ENCODE measurements at places on chromosomes 3 and 15.
A peak's percentile ranks its signal among the peaks of the same experiment; 100 is the strongest.

- no peak for DNase-seq
Measured at GRCh38 chr15:49135342-49135857, 20.0 kb downstream of the COPS2 start.

- DNase-seq = peak; percentile 78
Measured at GRCh38 chr3:161371441-161372320, at the start of gene SPTSSB. TSS of gene SPTSSB (minus strand) at chr3:161371517. CDS start at chr3:161346323, 25,194 bp downstream.

GRCh38 chr15:90286678-90287077 lies 21.2 kb downstream of the NGRN start:
- peak; percentile 28 for DNase-seq

GRCh38 chr15:43390723-43391122 lies 19.8 kb downstream of the TUBGCP4 start:
- DNase-seq = no peak

GRCh38 chr3:126935756-126936509 lies 47.0 kb upstream of the PLXNA1 start:
- no peak for DNase-seq

DNA sequence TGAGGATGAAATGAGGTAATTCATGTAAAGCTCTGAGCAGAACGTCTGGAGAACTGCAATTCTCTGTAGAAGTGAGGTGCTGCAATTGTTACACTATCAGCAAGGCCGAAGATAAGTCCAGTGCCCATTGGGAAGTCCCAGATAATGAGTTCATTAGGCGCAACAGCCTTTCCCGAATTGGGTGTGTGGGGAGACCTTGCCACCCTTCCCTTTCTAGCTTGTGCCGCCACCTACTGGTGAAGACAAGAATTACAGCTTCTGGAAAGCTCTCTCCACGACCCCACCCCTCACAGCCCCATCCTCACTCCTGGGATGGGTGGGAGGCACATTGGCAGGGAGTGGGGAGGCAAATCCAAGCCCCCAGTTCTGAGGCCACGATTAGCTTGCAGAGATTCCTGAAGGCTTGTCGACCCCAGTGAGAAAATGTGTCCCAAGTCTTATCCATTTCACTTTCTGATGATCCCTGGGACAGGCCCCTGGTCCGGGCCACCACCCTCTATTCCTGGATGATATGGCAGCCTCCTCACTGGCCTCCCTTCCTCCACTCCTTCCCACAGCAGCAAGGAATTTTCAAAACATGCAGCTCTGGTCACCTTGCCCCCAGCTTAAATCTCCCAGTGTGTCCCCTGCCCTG lies 36.4 kb downstream of the FAM3D start:
- peak; percentile 74 for DNase-seq

GRCh38 chr3:117893001-117893400 lies 1141.6 kb downstream of the IGSF11 start:
- no peak for DNase-seq

DNA sequence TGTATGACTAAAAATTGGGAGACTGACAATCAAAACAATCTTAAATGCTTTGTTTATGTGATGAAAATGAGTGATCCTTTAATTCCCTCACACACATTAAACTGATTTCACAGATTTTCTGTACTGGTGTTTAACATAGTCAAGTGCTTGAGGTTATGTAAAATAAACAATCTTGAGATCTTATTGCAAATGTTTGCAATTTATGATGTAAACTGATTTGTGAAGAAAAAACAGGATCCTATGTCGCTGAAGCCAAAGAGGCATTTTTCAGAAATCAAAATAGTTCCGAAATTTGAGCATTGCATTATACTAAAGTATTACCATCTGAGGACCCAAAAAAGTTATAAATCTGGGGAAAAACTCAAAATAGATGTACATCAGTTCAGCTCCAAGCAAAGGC lies 12.7 kb downstream of the SHOX2 start:
- DNase-seq = no peak

GRCh38 chr3:180142041-180142440 lies 105.3 kb upstream of the PEX5L start:
- DNase-seq = no peak

DNA sequence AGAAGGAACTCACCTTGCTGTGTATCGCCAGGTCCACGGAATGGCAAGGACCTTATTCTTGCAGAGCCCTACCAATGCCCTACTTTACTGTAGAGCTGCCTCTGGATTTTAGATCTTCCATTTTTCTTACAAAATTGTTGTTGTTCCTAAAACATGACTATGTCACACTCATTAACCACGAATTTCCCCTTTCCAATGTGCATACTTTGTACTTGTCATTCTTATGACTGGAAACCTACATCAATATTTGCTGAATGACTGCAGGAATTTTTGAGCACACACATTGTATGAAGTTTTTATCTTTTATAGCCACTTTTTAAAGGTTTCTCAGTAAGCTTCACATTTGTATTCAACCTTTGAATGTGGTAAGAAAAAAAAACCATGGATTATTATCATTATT lies 35.9 kb upstream of the CMSS1 start:
- DNase-seq = no peak

DNA sequence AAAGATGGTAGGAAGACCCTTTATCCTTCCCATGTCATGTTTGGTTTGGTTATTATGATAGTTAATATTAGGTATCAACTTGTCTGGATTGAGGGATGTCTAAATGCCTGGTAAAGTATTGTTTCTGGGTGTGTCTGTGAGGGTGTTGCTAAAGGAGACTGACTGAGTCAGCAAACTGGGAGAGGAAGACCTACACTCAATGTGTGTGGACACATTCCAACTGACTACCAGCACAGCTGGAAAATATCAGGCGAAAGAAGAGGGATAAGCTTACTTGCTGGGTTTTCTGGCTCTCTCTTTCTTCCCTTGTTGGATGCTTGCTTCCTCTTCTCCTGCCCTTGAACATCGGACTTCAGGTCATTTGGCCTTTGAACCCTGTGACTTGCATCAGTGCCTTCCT lies 1227.6 kb upstream of the EPHA6 start:
- DNase-seq = no peak

DNA sequence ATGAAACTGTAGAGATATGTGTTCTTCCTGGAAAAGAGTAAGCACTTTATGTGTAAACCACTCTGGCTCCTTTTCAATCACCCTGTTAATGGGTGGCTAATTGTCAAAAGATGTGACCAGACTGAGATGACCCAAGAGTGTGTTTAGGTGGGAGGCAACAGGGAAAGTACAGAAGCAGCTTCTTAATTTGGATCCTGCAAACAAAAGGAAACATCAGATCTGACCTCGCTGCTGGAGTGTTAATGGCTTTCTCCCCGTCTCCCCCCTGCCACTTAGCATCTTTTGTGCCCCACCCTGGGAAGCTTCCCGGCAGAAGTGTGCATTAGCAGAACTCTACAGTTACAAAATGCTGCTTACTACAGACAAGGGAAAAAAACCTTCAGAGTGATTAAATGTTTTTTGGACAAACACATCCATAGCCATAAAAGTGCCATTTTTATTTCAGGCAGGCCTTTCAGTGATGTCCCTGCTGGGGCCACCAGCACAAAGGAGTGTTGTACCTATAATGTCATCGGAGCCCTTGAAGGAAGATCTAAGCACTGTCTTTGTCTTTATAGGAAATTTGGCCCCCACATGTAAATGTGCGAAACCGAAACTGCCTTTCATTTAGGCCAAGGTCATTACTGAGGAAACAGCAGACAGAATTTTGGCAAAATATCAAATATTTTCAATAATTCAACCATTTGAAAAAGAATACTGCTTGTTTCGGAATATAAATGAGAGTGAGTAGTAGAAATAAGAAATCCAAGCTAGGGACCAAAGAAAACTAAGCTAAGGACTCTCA lies 311.0 kb downstream of the WDR72 start:
- DNase-seq = peak; percentile 99

DNA sequence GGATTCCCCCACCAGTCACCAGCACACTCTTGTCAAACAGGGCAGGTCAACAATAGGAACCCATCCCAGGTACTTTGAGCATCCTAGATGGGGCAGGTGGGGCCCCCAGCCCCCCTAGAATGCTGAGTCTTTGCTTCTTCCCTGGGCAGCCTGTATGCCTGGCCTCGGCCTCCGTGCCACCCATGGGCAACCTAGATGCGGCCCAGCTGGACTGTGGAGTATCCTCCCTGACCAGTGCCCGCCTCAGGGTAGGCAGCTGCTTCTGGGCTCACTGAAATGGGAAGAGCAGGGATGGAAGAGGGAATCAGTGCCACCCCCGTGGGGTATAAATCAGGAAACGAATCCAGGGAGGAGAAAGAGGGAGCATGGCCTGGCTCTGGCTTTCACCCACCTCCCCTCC lies 10.9 kb downstream of the DNAH1 start:
- no peak for DNase-seq

- DNase-seq = peak; percentile 18
Measured at GRCh38 chr3:49454898-49455681, 15.0 kb upstream of the DAG1 start.

- DNase-seq = no peak
Measured at GRCh38 chr3:126555795-126556636, 2.7 kb downstream of the C3orf22 start.
